ENCODE measurements at places on chromosomes 3 and 15. TPM values are rescaled to one million over a fixed set of nuclear protein-coding genes. Genes with fewer than 3 reads are reported as not detected.

- DNase-seq, result no peak
Measured at GRCh38 chr15:90780916-90781315, 63.8 kb downstream of the BLM start.

- no peak for DNase-seq
Measured at GRCh38 chr3:96537165-96537564, 277.2 kb upstream of the EPHA6 start.

DNA sequence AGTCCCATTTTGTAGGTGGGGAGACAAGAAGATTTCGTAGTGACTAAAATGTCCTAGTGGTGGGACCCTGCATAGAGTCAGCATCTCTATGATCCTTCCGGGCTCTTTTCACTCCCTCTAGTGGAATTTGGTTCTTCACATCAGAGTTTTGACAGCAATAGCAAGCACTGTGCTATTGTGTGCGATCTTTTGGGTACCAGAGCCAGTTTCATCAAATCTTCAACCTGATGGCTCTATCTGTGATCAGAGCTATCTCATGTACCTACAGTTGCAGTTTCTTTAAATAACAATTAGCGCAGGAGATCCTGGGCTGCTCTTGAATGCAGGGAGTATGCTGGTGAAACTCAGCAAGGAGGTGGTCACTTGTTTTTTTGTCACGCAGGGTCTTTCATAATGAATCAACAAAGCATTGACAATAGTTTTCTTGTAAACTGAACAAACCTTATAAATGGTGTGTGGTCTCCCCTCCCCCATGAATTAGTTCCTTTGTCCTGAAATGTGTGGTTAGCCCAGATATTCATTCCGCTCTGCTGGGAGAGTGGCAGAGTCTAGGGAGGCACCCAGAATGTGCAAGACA lies 257.2 kb upstream of the SOX2 start:
- no peak for DNase-seq

DNA sequence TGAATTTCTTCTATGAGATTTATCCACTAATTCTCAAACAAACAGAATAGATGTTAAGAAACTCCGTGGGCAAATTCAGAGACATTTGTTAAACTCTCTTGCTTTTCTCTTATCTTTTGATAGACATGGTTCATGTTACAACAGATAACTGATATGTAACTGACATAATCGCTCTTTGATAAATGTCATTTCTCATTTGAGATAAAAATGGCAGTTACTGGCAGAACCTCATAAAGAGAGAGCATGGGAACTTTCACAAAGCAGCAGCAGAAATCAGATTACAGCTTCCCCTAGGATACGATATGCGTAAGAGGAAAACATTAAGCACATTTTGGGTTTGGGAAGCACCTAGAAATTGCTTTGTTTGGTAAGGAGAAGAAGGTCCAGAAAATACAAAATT lies 126.1 kb downstream of the CADPS start:
- peak; percentile 14 for DNase-seq

DNA sequence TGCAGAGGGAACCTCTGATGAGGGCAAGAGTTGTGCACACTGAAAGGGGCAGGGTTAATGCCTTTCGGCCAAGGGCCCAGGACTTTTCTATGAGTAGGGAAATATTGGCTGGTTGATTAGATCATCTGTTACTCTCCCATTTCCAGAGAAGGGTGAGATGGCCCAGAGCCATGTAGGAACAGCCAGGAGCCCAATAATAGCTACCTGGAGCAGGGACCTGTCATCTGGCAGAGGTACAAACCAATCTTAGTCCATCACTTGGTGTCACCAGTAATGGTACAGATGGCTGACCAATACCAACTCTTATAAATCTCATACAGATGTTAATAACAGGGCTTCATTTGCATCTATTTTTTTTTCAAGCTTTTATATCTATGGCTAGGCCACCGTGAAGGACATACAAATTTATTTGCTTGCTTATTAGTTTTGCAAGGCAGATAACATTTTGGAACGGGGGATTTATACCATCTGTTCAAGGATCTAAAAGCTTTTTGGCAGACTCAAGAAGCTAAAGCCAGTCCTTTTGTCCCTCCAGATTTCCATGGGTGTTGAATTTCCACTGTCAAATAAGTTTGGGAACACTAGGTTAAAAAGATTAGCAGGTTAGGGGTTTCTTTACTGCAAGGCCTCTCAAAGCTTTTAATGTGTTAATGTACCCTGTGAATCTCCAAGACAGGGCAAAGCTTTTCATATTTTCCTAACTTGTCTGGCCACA lies 79.3 kb downstream of the TNIK start:
- peak; percentile 85 for DNase-seq

GRCh38 chr3:134059671-134060560 lies 30.2 kb upstream of the SLCO2A1 start:
- no peak for DNase-seq

GRCh38 chr15:64774037-64774628 lies 1.3 kb downstream of the RBPMS2 start:
- DNase-seq, result no peak

DNA sequence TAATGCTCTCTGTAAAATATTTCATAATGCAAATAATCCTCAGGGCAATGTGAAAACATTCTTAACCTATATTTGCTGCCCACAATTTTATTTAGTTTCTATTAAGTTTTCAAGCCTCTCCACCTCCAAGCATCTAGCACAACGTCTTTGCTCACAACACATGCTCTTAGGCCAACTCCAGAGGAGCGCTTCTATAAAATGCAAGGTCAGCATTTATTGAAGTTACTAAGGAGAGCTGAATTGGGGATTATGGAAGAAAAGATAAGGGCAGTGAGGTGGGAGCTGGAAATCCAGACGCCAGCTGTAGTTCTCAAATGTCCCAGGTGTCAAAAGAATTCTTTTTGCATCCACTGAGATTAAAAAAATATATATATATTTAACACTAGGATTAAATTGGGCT lies 996 bp downstream of the RABL3 start:
- no peak for DNase-seq

- peak; percentile 72 for DNase-seq
Measured at GRCh38 chr15:79067072-79067833, 23.3 kb downstream of the RASGRF1 start.

DNA sequence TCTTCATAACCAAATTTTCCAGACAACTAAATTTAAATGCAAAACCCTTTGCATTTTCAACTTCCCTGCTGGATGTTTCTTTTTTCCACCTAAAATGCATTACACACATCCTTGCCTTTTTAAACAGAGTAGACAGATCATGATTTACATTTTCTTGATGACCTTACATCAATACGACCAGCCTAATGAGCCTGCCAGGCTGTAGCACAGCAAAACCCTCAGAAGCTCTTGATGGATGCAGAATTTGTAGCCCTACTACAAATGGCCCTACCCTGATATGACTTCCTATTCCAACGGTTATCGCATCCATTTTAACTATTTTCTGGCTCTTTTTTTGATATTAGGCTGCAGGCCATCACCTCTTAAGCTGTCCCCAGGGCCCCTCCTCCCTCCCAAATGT lies 66.3 kb downstream of the NTRK3 start:
- no peak for DNase-seq

DNA sequence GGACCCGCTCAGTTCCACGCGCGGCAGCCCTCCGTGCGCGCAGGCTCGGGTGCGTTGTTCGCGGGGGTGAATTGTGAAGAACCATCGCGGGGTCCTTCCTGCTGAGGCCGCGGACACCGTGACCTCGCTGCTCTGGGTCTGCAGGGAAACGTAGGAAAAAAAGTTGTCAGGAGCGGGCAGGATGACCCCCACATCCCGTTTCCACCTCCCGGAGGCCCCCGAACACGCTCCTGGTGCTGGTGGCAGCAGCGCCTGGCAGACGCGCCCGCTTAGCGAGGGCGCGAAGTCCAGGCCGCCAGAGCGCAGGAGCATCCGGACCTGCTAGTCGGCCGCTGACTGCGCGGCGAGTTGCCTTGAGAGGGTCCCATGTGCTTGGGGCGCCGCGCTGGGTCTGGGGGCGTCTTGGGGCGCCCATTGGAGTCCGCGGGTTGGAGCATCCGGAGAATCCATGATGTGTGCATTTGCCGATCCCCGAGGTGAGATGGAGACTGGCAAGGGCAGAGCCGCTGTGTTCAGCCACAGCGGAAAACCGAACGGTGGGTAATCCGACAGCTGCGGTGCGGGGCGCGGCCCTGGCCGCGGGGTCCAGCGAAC lies 520 bp downstream of the GREM1 start:
- no peak for DNase-seq

The GP5 gene
- total RNA-seq, result 0.72 TPM

GRCh38 chr3:186614266-186614596 lies 1.4 kb downstream of the AHSG start:
- no peak for DNase-seq

DNA sequence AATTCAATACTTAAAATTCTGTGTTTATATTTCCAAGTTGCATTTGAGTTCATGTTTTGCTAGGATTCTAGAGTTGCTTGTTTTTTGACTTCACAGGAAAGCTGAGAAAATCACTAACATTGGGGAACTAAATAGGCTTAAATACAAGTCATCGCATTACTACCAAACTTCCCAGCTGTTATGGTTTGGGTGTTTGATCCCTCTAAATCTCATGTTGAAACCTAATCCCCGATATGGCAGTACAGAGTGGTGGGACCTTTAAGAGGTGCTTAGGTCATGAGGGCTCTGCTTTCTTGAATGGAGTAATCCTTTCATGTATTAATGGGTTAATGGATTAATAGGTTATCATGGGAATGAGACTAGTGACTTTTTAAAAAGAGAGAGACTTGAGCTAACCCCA lies 77.2 kb upstream of the ARPP21 start:
- DNase-seq, result no peak

- DNase-seq, result no peak
Measured at GRCh38 chr15:88909956-88910831, 3.0 kb downstream of the MFGE8 start.

DNA sequence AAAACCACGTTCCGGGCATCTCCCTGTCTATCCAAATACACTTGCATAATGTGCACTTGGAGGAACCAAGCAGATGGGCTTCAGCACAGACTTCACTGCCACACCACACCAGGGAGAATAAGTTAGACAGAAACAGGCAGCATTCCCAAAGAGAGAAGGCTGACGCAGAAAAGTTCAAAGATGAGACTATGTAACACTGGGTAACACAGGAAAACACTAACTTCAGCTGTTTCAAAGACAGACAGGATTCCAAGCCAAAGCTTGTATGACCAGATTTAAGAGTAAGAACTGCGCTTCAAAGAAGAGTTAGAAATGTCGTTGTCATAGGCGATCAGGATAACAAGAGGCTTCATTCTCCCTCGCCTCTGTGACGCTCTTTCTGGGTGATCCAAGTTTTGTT lies 19.9 kb downstream of the SLC51A start:
- DNase-seq, result no peak

The MUSTN1 gene
- total RNA-seq, result 6.7 TPM

- DNase-seq, result no peak
Measured at GRCh38 chr3:128780101-128780837, 54.3 kb downstream of the RAB7A start.

The TMEM115 gene
- 19.7 TPM for total RNA-seq

The CSNK1G1 gene
- 23.6 TPM for total RNA-seq

DNA sequence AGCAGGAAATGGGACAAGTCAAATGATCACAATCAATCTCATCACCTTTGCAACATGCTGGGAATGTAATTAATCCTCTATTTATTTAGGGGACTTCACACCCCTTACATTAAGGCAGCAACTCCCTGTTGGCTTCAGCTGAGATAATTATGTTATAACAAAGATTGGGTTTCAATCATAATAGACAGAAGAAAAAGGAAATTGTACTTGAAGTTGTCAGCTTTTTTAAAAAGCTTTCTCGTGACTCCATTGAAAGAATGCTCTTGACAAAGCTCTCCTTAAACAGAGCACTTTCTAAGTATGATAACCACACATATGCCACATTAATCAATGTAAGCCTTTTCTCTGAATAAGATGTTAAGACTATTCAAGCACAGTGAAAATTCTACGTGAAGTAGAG lies 65.7 kb downstream of the SHQ1 start:
- DNase-seq, result no peak

The SHC4 gene
- 4.8 TPM for total RNA-seq

The ECE2 gene
- total RNA-seq, result not detected

DNA sequence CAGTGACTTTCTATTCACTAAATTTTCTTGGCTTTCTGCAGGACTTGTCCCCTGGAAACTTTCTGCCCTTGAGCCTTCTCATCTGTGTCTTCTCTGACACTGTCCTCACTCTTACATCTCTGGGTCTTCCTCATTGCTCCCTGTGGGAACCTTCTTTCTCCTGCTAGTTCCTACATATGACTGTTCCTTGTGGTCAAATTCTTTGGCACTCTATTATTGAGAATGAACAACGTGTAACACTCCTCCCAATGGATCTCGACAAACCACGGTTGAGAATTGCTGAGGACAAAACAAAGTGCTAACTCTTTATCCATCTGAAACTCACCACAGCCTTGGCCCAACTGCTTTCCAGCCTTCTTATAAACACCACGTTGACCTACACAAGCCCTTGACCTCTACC lies 3.5 kb upstream of the FAM81A start:
- DNase-seq, result no peak

GRCh38 chr3:64940596-64941348 lies 253.0 kb upstream of the ADAMTS9 start:
- DNase-seq, result no peak

DNA sequence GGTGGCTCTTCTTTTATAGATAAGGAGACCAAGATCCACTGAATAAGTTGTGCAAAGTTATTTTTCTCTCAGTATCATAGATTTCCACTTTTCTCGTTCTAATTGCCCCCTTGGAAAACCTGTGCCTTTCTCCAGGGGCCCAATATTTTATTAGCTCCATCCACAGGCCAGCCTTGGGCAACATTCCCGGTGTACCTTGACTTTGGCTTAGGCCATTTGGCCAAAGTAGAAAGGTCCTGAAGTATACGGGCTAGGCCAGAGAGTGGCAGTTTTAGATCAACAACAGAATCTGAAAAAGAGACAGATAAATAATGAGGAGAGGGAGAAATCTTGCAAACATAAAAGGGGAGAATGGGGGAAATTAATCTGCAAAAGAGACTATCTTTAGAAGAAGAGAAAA lies 91.7 kb upstream of the CHMP2B start:
- no peak for DNase-seq

The CACNA2D2 gene
- total RNA-seq, result 0.24 TPM

- peak; percentile 38 for DNase-seq
Measured at GRCh38 chr3:41600616-41601015, 361.3 kb downstream of the ULK4 start.

The C3orf85 gene
- 2.6 TPM for total RNA-seq

- DNase-seq, result no peak
Measured at GRCh38 chr15:93983526-93983925, 247.8 kb upstream of the MCTP2 start.

The ESYT3 gene
- total RNA-seq, result 4.1 TPM

DNA sequence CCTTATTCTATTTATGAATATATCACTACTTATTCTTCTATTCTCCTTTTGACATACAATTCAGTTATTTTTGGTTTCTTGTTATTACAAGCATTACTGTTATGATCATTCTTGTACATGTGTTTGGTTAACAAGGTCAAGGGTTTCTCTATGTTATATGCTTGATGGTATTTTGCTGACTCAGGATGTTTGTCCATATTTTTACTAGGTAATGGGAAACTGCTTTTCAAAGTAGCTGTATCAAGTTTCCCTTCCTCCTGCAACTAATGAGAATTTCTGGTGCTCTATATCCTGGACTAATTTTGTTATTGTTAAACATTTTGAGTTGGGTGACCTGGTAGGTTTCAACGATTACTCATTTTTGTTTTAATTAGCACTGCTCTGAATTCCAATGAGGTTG lies 841.0 kb downstream of the OTOL1 start:
- DNase-seq, result no peak

The FSIP1 gene
- 1.9 TPM for total RNA-seq

Data from umbilical cord (tissue), 2 donors.